ENCODE measurements at places on chromosomes 1 and 21.
A peak's percentile ranks its signal among the peaks of the same experiment; 100 is the strongest.

GRCh38 chr1:172875892-172876291 is 174.8 kb downstream of the TNFSF18 start:
- no peak for DNase-seq

GRCh38 chr1:151158326-151158725 is 1.9 kb downstream of the TNFAIP8L2 start:
- DNase-seq: no peak

DNA sequence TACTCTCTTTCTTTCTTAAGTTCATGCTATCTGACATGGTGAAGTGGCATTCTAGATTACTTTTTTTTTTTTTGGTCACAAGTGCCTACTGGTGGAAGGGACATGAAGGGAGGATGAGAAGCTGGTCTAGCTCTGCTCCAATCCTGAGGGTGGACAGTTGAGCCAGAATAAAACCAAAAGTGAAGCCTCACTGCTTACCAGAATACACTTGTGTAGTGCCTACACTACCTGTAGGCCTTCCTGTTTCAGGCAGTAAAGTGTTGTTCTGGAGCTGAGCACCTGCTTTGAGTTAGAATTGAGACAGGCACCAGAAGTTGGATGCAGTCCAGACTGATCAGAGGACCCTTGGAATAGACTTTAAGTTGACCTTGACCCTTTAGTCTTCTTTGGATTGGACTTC is 40.4 kb upstream of the APOBEC4 start:
- no peak for DNase-seq

DNA sequence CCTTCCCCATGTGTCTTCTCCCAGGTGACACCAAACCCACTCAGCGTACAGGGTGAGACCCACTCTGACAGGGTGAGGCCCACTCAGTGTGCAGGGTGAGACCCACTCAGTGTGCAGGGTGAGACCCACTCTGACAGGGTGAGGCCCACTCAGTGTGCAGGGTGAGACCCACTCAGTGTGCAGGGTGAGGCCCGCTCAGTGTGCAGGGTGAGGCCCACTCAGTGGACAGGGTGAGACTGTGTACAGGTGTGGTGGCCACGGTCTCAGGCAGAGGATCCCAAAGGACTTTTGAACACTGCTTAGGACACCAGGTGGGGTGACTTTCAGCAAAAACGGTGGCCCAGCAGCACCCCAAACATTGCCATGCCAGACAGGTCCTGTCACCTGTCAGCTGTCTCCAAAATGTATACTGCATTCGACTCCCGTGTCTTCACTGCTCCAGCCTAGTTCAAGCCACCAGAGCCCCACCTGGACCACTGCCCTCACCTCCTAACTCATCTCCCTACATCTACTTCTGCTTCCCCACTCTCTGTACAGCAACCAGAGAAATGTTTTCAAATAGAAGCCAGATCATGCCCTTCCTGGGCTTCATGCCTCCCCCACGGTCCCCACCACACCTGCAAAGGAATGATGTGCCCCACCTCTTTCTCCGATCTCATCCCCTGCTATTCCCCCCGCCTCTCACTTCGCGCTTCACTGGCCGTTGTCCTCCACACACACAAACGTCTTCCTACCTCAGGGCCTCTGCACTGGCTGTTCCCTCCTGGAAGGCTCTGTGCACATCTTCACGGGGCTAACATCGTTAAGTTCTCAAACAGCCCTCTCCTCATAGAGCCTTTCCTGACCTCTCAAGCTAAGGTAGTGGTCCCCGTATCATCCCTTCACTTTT is 52.1 kb downstream of the ACBD3 start:
- no peak for DNase-seq

DNA sequence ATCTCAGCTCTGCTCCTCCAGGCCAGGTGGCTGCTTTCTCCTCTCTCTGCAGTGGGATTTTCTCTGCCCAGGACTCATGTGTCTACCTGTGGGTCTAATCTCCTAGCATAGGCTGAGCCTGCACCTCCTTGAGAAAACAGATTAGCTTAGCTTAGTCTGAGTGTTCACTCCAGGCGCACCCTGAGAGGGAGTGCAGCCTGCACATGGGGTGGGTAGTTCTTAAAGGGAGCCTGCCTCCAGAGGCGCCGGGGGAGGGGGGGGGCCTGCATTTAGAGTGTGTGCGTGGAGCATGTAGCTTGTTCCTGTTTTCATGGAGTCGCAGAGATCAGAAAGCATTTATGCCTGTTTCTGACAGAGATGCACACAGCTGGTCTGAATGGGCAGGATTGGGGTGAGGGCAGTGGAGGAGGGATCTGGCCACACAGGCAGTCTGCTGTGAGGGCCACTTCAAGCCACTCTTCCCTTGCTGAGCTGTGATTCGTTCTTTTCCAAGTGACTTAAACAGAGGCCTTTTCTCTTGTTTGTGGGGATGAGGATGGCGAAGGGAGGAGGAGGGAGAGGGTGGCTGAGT is 45.2 kb downstream of the GALNT2 start:
- no peak for DNase-seq

GRCh38 chr1:179632868-179633267 is 41.2 kb downstream of the TDRD5 start:
- no peak for DNase-seq

DNA sequence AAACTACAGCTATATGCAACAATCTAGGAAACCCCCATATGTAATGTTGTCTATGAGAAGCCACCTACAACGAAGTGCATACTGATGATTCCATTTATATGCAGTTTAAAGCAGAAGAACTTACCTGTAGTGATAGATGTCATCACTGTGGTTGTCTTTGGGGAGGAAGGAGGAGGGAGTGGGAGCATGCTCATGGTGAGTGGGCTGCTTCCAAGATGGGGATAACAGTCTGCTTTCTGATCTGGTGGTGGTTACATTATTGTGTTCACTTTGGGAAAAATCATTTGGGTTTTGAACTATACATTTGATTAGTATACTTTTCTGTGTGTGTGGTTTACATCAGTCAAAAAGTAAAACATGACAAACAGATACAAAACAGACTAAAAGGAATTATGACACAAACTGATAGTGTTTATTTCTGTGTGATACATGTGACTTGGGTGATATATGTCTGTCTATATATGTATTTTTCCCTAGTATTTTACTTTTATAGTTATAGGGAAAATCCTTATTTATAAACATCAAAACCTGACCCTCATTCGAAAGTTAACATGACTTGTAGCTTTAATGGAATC is 184.7 kb downstream of the VPS13D start:
- DNase-seq: no peak

- peak; percentile 50 for DNase-seq
Observed at GRCh38 chr1:27001570-27002360, 8.3 kb downstream of the TRNP1 start.

- peak; percentile 4 for DNase-seq
Observed at GRCh38 chr1:215720126-215720525, 153.0 kb downstream of the KCTD3 start.

GRCh38 chr1:99691175-99691574 is 45.3 kb downstream of the PALMD start:
- DNase-seq: no peak

- DNase-seq: no peak
Observed at GRCh38 chr1:70902211-70902610, 145.4 kb downstream of the PTGER3 start.

DNA sequence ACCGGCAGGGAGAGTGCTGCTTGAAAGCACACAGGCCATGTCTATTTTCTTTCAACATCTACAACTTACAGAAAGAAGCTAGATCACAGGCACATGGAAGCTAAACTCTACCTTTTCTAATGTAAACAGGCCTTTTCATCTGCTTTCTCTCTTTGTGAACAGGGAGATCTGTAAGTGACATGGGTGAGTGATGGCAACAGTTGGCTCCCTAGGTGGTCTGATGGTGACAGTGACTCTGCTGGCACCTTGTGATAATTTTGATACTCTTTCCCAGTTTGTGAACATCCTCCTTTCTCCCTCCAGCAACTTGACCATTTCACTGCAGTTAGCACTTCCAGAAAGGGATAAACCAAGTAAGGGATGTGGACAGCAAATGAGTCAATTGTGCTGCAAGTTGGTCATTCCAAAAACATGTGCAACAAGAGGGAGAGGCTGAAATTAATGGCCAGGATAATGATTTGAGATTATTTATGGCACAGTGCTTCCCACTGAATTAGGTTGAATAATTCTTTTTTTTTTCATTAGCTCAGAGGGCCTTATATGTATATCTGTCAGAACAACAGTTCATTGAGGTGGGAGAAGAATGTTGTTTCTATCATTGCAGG is 89.5 kb downstream of the XCL2 start:
- DNase-seq: peak; percentile 94

GRCh38 chr1:247110627-247111258 is 6.6 kb upstream of the ZNF669 start:
- peak; percentile 37 for DNase-seq

GRCh38 chr1:20981915-20982314 is 194.8 kb downstream of the EIF4G3 start:
- peak; percentile 47 for DNase-seq

GRCh38 chr1:52603630-52604029 is 1.5 kb downstream of the GPX7 start:
- DNase-seq: no peak

- DNase-seq: no peak
Observed at GRCh38 chr1:168843950-168844349, 114.9 kb upstream of the DPT start.

DNA sequence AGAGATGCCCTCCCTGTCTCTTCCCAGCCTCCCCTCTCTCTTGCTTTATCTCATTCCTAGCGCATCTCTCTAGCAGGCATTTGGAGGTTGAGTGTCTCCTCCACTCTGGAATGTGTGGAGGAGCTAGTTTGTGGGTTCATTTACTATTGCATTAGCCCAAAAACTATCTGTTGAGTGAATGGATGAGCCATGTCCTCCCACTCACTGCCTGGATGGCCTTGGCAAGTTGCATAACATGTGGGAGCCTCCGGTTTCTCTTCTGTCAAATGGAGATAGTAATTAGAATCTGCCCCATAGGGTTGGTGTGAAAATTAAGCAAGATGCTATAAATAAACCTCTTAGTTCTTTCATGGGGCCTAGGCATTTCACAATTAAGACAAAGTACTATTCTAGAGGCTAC is 181.8 kb downstream of the KAZN start:
- DNase-seq: peak; percentile 12

- peak; percentile 26 for DNase-seq
Observed at GRCh38 chr1:31984419-31985347, 29.0 kb upstream of the KHDRBS1 start.

DNA sequence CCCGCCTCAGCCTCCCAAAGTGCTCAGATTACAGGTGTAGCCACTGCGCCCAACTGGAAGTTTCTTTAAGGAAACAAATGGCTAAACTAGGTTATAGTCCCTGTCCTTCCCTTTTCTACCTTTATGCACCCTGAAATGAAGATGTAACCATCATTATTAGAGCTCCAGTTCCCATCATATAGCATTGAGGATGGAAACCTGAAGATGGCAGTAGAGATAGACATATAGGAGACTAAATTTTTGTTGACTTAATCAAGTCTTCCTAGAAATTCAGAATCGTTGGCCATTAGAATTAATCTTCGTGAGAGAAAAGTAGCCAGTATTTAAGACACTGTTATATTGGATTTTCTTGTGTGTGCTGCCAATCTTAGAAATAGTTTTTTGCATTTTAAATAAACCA is 1016.3 kb upstream of the NCAM2 start:
- no peak for DNase-seq

DNA sequence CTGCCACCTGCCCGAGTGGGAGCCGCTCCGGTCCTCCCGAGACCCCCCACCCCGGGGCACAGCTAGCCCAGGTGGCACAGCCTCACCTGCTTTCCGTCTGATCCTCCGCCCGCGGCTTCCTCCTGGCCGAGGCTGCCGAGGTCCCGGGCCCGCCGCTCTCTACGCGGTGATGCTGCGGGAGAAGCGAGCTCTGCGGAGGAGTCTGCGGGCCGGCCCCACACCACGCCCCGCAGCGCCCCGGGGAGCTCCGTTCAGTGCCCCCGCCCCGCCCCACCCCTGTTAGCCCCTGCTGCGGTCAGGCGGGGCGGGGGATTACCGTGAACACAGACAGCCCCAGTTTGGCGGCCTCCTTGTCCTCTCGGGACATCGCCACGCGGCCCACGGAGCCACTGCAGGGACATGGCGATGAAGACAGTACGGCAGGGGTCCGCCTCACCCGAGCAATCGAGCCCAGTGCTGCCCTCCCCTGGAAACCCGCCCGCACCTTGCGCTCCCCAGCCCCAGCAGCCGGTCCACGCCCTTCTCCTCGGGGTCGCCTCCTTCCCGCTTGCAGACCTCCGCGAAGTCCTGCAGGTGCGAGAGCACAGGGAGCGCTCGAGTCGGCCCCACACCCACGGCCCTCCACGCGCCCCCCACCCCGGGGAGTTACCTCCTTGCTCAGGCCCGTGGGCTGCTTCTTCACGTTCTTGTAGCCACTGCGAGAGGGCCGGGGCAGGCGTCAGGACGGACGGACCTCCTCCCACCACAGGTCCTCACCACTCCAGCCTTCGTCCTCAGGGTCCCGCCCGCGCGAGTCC is 933 bp downstream of the C1orf35 start:
- no peak for DNase-seq

DNA sequence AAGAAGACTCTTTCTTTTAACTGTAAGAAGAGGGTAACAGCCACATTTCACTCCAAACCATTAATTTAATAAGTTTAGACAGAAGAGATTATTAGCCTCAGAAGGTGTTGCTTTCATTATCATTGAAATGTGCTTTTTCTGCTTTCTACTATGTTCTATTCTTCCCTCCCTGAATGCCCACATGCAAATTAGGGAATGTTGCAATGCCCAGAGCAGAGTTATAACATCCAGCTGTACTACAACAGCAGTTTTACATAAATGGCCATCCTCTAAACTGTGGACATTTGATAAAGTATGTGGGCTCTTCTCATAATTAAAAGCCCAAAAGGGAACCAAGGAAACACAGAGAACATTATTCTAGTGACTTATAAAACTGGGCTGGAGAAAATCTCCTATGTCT is 82.2 kb upstream of the SOD1 start:
- DNase-seq: no peak

GRCh38 chr1:226651041-226651731 is 87.9 kb downstream of the ITPKB start:
- DNase-seq: no peak

DNA sequence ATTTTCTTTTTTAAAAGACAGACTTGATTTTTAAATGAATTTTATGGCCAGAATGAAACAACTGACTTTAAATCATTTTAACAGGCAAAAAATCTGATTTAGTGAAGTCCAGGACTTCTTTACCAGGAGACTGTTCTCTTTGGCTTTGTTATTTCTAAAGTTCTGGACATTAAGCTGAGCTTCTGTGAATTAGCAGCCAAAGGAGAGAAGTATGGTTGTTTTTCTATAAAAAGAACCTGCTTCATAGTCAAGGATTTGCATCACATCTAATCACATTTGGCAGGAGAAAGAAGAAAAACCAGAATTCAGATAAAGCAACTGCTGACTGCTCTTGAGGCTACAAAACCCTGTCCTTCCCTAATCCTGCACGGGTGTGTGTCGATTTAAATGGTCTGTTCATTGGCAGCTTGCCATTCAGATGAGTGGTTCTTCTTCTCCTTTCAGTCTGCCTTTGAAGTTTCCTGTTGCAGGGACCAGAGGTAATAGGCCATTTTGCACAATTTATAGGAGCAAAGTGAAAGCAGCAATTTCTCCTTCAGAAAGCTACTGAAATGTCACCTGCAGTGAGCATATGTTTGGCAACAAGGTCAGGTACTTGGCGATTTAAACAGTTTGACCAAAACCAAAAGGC is 215.4 kb downstream of the OLFM3 start:
- peak; percentile 33 for DNase-seq
